Spinal cord (tissue), 10 donors: ENCODE measurements at places on chromosomes 4 and X. TPM values are rescaled to one million over a fixed set of nuclear protein-coding genes. Genes with fewer than 3 reads are reported as not detected.

Gene LUZP4
- not detected for total RNA-seq

Gene BEX1
- 114 TPM for total RNA-seq

GRCh38 chr4:139142087-139142486 lies 34.9 kb downstream of the ELF2 start:
- no peak for DNase-seq

- DNase-seq, result no peak
These were observed 708 bp downstream of the ARAP2 start for GRCh38 chr4:36243355-36244256.

GRCh38 chr4:38734911-38735310 lies 47.9 kb downstream of the TLR10 start:
- DNase-seq, result no peak

- DNase-seq, result no peak
These were observed 460.4 kb upstream of the DIAPH2 start for GRCh38 chrX:96224279-96224678.
